ENCODE measurements at places on chromosomes 2 and 18. TPM values are rescaled to one million over a fixed set of nuclear protein-coding genes. Genes with fewer than 3 reads are reported as not detected.
A peak's percentile ranks its signal among the peaks of the same experiment; 100 is the strongest.

NMUR1 gene
- 1.4 TPM for total RNA-seq

SLC25A12 gene
- total RNA-seq, result 12.2 TPM

DNA sequence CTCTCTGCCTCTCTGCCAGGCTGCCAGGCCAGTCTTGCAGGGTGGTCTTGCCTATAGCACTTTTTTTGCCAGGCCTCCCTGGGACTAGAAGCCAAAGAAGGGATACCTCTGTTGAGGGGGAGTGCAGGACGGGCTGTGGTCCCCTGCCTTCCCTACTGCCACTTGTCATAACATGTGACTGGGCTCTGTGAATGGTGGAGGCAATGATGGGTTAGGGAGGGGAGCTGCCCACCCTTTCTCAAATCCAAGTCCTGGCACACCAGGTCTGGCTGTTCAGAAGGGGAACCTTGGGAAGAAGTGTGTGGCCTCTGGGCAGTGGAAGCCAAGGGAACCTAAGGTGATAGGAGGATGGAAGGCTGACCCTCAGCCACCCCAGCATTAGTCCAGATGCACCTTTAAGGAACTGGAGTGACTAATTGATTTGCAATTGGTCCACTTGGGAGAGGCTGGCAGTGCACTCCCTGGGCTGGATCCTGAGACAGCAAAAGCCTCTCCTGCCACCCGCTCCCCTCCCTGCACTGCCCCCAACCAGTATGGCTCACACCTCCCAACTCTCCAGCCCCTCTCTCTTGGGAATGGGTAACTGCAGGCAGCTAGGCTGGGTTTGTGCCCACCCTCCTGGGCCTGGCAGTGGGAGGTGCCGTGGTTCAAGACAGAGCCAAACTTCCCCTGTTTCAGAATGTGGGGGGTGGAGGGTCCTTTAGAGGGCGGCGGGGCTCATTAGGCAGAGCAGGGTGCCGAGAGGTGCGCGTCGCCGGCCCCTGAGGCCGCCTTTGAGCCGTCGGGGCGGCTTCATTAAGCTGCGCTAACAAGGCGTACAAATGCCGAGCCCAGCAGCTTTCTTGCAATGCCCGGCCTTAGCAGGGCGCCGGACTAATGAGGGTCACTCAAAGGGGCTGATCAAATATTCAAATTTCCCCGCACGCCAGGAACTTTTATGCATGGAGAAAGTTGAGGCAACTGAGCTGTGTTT is 4.5 kb upstream of the SIX3 start:
- peak; percentile 59 for DNase-seq

- no peak for DNase-seq
These were observed 21.1 kb downstream of the UGP2 start for GRCh38 chr2:63862806-63863205.

LHCGR gene
- 1.7 TPM for total RNA-seq

ITGA4 gene
- 6.6 TPM for total RNA-seq

PRKAG3 gene
- total RNA-seq, result not detected

GRCh38 chr2:201984800-201985525 is 48.7 kb upstream of the FZD7 start:
- no peak for DNase-seq

CHRNG gene
- total RNA-seq, result not detected

GRCh38 chr2:69740502-69740951 is 1.4 kb upstream of the ANXA4 start:
- no peak for DNase-seq

FEV gene
- not detected for total RNA-seq

SH3BP4 gene
- 20.5 TPM for total RNA-seq

DNA sequence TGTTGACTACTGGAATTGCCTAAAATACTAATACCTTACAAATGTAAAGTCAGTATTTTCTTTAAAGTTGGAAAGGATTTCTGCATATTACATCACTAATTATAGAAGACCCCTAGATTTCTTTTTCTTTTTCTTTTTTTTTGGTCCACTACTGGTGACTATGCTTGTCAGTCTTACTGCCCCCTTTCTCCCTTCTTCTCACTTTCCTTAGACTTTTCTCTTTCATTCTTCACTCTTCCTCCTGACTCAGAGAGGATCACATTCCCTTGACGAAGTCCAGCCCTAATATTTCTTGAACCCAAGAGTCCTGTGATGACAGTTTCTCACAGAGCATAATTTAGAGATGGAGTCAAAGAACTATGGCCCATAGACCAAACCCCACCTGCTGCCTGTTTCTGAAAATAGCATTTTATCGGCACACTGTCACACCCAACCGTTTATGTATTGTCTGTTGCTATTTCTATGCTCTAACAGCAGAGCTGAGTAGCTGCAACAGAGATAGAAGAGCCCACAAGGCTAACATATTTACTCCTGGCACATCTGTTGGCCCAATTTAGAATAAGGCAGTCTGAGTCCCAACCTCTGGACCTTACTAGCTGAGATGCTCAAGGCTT is 40.6 kb upstream of the RIOK3 start:
- no peak for DNase-seq

GRCh38 chr2:235051436-235052260 is 99.8 kb downstream of the SH3BP4 start:
- DNase-seq, result peak; percentile 37

DNA sequence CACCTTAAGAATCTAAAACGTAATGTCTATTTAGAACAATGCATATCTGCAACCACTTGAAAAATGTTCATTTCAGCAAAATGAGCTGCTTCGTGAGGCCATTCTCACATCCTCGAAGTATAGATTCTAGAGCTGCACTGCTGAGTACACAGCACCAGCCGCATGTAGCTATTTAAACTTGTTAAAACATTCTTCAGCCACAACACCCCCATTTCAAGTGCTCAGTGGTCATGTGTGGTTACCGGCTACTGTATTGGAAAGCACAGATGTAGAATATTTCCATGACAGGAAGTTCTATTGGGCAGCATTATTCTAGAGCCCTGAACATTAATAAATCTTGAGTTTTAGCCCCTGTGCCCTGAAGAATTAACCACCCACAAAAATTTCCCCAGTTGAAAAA is 35.0 kb downstream of the SUMO1 start:
- DNase-seq, result no peak

EFHD1 gene
- total RNA-seq, result 18.0 TPM

FAHD2A gene
- 18.5 TPM for total RNA-seq

DNA sequence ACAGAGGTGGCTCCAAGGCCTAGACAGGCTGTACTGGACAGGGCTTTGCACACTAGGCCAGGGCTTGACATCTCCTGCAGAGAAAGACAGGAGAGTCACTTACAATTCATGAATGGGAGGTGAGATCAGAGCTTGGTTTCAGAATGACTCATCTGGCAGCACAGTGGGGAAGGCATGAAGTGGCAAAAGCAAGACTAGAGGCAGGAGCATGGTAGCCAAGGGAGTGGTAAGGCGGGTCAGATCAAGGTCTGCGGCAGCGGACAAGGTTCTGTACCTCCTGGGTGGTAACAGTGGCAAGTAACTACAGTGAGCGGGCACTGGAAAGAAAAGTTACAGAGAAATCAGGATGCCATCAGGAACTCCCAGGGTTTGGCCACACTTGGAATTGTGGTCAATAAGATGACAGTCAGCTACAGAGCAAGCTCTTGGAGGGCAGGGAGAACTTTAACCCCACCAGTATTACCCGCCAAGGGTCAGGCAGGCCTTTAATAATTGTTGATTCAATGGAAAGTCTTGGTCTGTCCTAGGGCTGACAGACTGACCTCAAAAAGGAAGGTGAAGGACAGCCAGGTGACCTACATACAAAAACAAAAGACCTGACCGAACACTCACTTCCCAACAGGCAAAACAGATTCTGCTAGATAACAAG is 5.7 kb downstream of the MCFD2 start:
- DNase-seq, result no peak

GRCh38 chr2:38246105-38246504 is 131.0 kb downstream of the ATL2 start:
- DNase-seq, result no peak

- no peak for DNase-seq
These were observed 206.8 kb upstream of the FOSL2 start for GRCh38 chr2:28185891-28186290.

ANKRD30B gene
- 0.39 TPM for total RNA-seq

- no peak for DNase-seq
These were observed 14.6 kb downstream of the KCNF1 start for GRCh38 chr2:10926191-10926820.

DNA sequence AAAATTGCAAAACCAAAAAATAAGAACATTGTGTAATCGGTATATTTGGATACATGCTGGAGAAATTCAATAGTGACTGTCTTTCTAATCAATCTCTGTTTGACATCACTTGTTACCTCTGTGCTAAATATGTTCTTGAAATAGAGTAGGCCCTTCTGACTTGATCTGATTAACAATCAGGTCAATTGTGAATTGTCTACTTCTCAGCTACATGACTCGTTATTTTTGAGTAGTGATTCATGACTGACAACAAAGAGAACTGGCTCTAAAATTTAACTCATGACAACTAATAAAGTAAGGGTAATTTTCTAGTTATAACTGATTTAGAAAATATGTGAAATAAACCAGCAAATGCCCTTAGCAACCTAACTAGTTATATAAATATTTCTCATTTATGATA is 312.1 kb downstream of the TMX3 start:
- no peak for DNase-seq

GRCh38 chr2:120791243-120791961 is 55.7 kb downstream of the GLI2 start:
- no peak for DNase-seq

GRCh38 chr2:28447086-28447485 is 48.8 kb upstream of the PLB1 start:
- DNase-seq, result no peak

GKN2 gene
- not detected for total RNA-seq

DNA sequence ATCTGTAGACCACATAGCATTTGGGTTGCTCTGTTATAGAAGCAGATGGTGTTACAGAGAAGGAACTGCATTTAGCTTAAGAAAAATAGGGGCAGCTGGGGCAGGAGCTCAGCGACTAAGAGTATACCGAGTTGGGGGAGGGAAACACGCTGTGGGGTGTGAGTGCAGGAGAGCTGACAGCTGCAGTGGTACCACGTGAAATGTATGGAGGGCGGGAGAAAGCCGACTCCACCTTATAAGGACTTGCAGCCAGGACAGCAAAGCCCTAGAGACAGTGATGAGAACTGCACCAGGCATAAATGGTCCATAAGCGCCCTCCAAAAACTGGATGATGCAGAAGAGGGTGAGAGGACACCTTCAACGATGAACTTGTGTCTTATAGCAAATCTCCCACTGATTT is 237.6 kb downstream of the PRKCE start:
- DNase-seq, result no peak

DNA sequence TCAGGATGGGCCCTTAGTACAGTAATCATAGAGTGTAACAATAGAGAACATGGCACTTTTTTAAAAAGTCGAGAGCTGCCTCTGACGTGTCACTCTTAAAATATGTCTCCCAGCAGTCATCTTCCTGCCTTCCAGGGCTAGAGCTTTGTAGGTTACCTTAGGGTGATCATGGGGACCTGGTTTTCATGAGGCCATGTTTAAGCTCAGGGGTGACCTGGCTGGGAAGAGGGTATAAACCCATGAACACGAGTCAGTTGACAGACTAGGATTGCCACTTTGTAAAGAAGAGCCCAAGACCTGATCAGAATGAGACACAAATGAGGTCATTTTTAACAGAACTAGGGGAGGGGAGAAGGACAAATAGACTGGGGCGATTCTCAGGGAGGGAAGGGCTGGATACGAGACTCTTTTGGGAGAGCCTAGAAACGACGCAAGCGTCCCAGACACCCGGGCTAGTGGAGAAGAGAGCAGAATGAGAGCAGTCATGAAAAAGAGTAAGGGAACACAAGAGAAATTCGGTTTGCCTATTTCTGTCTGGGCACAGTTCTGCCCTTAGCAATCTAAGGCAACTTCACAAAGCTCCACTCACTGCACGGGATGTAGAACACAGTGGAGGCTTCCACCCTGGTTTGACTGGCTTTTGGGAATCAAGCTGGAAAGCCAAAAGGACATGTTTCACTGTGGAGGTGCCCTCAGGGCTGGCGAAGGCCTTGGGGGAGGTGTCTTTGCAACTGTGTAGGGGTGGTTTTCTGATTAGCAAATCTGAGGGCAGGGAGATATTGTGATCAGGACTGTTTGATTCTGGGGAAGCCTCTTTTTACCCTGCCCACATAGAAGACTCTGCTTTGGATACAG is 1.8 kb upstream of the RAB31 start:
- DNase-seq, result peak; percentile 62

GPR39 gene
- total RNA-seq, result 1.3 TPM

LOXHD1 gene
- total RNA-seq, result 2.3 TPM

RETSAT gene
- 554 TPM for total RNA-seq

CTAGE1 gene
- total RNA-seq, result not detected

GRCh38 chr2:192373221-192373620 is 178.5 kb upstream of the TMEFF2 start:
- DNase-seq, result no peak

DNA sequence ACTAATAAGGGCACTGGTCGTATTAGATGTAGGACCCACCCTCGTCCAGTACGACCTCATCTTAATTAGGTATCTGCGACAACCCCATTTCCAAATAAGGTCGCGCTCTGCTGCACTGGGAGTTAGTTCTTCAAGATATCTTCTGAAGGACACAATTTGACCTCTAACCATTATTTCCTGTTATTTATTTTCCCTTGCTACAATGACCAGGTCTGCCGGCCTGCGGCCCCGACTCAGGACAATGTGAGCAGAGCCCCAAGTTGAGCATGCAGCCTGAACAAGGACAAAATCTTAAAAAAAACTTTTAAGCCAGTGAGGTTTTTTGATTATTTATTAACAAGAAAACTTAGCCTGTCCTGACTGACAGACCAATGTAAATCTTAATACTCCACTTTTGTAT is 107.6 kb downstream of the SMIM21 start:
- no peak for DNase-seq

SCN7A gene
- 0.42 TPM for total RNA-seq

IL36RN gene
- not detected for total RNA-seq

- DNase-seq, result no peak
These were observed 59.2 kb upstream of the PEX13 start for GRCh38 chr2:60958361-60958760.

DNA sequence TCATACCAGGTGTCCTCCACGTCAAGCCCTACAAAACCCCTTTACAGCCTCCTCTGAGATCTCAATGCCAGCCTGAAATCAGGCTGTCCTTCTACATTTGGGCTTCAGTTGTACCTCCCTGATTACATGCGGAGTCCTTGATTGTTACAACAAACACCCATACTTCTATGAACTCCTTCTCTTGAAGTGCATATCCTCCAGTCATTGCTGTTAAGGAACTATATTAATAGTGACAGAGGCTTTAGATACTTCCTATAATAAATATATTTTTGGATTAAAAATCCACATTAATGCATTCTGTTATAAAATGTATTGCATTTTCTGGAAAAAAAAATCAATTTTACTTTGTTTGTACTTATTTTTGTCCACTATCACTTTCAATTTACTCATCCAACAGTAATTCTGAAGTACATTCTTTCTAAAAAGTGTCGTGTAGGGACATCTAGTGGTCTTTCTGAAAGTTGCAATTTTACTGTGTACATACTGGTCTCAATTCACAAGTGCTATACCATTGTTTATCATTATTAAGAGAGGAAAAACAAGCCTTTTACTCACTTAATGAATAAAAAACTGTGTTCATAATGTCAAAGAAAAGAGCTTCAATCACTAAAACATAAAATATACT is 316.4 kb downstream of the DSEL start:
- DNase-seq, result no peak
